ENCODE measurements at places on chromosomes 4 and X.

GRCh38 chr4:70399319-70399718 is 1.6 kb downstream of the OPRPN start:
- DNase-seq: no peak

- DNase-seq: no peak
Measured at GRCh38 chr4:120081726-120082125, 15.1 kb upstream of the MAD2L1 start.

- DNase-seq: no peak
Measured at GRCh38 chr4:85492336-85492735, 17.4 kb downstream of the ARHGAP24 start.

DNA sequence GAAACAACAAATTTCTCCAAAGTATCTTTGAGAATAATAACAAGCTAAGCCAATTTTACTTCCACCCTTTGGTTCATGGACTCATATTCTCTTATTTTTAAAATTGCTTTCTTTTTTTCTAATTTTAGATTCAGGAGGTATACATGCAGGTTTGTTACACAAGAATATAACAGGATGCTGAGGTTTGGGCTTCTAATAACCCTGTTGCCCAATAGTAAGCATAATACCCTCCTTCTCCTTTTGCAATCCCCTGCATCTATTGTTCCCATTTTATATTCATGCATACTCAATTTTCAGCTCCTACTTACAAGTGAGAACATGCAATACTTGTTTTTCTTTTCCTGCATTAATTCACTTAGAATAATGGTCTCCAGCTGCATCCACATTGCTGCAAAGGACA is 202.3 kb upstream of the FSTL5 start:
- DNase-seq: no peak

GRCh38 chrX:9249051-9249846 is 215.3 kb upstream of the FAM9B start:
- DNase-seq: no peak

GRCh38 chr4:163958751-163959150 is 464.3 kb downstream of the TMA16 start:
- no peak for DNase-seq

DNA sequence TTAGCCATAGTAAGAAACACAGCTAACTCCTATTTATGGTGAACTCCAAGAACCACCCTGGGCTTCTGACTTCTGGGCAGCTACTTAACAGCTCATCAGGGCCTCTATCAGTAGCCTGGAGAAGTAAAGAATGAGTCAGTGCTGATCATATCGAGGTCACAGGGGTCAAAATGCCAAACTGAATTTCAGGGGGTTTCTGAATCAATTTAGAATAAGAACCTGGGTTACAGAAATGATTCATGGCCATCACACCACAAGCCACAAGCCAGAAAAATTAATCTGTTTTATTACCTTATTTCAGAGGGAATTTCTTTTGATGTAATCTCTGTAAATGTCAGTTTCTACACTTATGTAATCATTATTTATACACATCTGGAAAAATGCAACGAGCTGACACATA is 64.4 kb downstream of the CHST7 start:
- no peak for DNase-seq

DNA sequence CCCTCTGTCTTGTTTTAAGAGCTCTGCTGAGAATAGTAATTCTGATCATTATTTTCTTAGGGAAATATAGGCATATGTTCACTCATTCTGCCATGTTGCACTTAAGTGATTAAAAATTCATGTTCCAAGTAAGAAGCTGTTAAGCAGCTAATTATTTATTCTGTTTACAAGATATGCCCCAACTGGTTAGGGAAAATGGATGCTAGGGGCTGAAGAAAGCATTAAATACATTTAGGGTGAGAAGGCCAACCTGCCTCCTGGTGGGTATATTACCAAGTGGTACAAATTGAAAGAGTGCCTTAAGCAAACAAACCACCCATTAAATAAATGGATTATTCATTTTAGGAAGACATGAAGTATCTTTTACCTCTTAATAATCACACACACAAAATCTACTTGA is 392.6 kb upstream of the EPHA5 start:
- no peak for DNase-seq

DNA sequence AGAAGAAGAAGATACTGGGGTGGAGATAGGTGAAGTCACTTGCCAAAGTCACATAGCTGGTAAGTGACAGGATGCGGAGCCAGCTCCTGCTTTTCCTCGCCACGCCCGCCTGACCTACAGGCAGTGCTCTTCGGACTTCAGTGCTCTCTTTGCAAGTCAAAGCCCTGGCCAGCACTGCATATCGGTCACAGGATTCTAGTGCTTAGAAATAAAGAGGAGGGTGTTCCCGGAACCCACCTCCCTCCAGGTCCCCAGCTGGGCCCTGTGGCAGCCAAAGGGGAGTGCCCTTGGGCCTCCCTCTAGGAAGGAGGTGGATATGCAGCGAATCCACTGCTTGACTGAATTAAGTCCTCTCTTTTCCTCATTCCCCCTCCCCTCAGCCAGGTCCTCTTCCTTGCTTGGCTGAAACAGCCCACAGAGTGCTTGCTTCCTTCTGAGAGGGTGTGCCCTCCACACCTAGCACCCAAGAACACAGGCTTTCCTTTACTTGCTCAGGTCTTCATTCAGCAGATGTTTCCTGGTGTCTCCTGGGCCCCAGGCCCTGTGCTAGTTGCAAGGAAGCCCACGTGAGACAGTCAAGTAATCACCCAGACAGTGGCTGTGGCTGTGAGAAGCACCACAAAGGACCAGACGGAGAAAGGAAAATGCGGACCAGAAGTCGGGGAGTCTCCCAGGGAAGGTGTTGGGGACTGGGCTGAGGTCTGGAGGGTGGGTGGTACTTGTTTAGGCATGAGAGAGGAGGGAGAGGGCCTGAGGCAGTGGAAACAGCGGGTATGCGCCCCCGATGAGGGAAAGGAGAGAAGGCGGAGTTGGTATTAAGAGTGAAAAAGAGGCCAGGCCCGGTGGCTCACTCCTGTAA is 14.0 kb upstream of the HMGB3 start:
- DNase-seq: no peak

DNA sequence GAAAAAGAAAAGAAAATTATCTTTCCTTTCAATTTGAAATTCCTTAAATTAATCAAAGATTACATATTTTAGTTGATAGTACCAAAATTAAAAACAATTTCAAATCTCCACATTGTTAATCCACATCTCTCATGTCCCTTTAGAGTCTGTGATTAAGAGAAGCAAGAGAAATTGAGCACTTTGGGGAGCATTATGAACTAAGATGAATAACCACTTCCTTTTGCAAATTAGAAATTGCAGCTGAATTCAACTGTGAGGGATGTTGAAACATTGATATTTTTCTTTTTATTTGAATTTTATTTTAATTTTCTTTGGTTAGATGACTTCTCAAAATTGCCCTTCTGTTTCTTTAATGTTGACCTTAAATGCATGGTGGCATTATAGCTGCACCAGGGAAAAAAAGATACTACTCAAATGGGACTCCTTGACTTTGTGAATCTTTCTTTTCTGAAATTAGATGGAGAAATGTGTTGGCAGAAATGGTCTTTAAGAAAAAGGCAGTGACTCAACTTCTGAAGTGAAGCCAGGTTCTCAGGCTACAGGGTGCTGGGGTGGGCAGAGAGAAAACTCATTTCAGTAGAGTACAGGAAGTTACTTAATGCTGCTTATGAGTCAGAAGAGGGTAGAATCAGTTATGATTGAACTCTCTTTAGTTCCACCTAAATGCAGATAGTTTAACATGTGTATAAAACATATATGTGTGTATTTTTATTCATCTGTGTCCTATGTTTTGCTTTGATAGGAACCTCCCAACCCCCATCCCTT is 92.0 kb upstream of the TNIP3 start:
- peak; percentile 21 for DNase-seq

- DNase-seq: no peak
Measured at GRCh38 chr4:150381609-150382008, 200.3 kb upstream of the MAB21L2 start.

GRCh38 chrX:108640817-108641216 is 95.5 kb downstream of the IRS4 start:
- no peak for DNase-seq

DNA sequence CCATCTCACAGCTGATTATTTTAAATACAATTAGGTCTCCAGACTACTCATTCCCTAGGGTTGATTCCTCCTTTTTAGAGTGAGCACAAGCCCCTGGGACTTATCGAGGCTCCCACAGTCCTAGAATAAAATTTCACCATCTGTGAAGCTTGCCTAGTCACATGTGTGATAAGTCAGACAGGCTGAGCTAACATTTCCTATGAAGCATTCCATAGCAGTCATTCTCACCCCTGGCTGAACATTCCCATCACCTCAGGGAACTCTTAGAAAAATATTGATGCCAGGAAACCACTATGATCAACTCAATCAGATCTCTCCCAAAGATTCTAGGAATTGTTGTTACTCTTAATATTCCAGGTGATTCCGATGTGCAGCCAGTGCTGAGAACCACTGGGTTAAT is 37.7 kb downstream of the ARHGEF9 start:
- no peak for DNase-seq

DNA sequence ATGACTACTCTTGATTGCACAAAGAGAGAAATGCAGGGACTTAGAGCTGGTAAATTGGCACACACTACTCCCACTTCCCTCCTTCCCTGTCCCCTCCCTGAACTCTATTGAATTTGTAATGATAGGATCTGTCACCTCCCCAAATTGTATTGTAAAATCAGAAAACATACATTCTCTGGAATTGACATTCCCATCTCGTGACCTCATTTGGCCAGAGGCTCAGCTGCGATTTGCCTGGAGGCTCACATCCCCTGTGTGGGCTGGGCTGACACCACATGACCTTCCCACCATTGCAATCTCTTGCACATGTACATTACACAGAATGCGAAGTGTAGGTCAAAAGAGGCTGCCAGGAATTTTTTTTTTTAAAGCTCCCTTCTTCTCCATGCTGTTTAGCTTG is 172.1 kb downstream of the MID1IP1 start:
- DNase-seq: no peak

GRCh38 chrX:40131654-40132337 is 34.0 kb upstream of the BCOR start:
- DNase-seq: no peak

DNA sequence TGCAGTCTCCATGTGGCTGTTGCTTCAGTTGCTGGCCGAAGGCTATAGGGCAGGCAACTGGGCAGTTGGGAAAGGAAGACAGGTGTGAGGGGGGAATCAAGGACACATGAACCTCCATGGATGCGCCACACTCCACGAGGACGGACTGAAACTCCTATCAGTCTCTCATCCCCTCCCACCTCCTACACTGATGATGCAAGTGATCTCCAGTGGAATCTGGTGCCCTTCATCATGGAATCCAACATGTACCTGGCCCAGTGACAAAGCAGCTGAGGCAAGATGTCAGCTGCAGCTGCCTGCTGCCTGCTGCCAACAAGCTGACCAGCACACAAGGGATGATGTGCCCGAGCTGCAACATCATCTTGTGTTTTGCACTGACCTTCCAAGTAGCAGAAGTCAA is 26.0 kb upstream of the MGST2 start:
- no peak for DNase-seq

DNA sequence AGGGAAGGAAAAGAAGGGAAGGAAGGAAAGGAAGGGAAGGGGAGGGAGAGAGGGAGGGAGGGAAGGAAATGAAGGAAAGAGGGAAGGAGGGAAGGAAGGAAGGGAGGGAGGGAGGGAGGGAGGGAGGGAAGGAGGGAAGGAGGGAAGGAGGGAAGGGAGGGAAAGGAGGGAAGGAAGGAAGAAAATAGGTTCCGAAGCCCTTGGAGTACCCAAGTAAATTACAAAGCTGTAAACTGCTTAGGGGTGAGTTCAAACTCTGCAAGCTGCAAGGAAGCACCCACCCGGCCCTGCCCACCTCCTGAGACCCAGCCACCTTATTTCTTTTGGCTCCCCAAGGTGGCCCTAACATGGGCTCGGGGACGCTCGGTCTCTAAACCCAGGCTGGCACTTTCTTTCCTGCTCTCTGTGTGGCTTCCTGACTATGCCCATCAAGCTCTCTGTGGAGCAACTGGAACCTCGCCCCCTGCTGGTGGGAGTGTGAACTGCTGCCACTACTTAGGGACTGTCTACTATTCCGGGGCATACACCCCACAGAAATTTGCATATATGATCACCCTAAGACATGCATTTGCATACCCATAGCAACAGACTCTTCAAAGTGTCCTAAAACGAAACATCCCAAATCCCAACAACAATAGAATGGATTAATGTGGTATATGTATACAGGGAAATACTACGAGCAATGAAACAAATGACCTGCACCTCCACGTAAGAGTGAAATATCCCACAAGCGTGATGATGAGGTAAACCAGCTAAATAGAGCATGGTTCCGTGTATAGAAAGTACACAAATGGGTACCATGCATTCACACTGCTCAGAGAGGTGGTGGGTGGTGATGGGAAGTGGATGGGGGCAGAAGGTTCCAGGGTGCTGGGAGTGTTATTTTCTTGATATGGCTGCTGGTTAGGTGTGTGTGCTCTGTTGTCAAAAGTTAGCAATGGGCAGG is 151.7 kb upstream of the TBL1X start:
- peak; percentile 80 for DNase-seq

DNA sequence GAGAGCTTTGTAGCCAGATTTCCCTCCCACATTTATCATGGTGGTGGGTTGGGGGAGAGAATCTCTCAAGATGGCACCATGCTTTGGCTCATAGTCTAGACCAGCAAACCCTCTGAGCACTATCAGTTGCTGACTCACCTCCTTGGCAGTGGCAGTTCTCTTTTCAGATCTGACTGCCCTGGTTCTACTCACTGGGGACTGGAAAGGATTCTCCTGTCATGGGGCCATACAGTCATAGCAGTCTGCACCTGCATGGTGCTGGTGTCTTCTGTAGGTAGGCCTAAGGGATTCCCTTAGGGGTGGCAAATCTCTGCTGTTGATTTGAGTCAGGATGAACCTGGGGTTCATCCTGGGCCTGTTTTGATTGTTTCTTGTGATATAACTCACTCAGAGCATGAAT is 2.6 kb downstream of the TEX13B start:
- DNase-seq: no peak

DNA sequence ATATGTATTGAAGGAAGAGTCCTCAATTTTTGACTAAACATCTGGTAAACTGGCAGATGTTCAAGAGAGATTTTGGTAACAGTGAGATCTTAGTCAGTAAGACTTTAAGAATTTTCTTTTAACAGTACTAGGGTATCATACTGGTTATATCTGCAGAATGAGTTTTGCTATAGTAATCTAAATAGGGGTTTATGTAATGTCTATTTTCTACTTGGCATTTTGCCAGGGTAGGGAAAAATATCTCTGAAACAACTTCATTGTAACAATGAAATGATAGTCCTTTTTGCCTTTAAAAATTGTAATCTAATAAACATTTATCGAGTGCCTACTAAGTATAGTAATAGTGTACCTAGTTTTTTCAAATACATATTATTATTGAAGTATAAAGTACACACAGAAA is 32.1 kb downstream of the XK start:
- DNase-seq: no peak

- DNase-seq: no peak
Measured at GRCh38 chr4:171813526-171814250, 484 bp downstream of the GALNTL6 start.

GRCh38 chr4:115657991-115658650 is 544.7 kb upstream of the NDST4 start:
- no peak for DNase-seq

GRCh38 chr4:101102114-101102742 is 245.1 kb downstream of the PPP3CA start:
- no peak for DNase-seq

- DNase-seq: peak; percentile 1
Measured at GRCh38 chr4:110198049-110198434, 373 bp downstream of the ELOVL6 start.

- DNase-seq: no peak
Measured at GRCh38 chr4:169765835-169766234, 8.1 kb upstream of the HPF1 start.

- no peak for DNase-seq
Measured at GRCh38 chr4:2066571-2067445, 7.7 kb downstream of the NAT8L start.

Data from stimulated activated CD4-positive, alpha-beta T cell treated with anti-CD3 and anti-CD28 coated beads, Interleukin-2, amount 100 ng/mL, for 48 hours (primary cell).